ENCODE measurements at places on chromosomes 11 and 22.

DNA sequence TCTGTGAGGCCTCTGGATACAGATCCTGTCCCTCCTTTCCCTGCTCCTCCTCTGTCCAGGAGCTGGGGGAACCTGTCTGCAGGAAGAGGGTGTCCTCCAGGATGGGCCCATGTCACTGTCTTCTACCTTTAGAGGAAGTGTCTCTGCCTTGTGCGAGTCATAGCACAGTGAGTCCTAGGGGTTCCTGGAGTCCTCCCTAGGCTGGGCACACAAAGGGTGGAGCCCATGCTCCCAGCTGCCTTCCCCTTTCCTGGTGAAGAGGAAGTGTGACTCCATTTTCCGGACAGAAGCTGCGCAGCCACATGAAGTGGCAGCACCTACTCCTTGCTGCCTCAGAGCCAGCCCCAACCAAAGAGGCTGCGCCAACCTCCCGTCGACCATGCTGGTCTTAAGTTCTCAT is 112.2 kb downstream of the CTTN start:
- no peak for DNase-seq

DNA sequence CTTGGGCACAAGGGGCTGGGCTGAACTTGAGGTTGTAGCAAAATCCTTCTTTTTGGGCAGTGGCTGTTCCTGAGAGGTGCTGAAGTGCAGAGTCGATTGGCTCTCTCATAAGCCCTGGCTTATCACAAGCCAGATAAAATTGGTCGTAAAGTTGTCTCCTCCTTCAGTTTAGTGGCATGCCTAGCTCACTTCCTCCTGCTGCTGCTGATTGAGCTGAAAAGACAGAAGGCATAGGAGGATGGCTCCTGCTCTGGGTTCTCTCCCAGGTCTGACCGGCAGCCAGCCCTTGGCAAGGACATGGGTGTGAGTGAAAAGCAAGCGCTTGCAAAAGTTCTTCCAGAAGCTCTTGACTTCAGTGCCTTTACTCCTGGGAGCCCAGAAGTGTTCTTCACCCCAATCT is 83.9 kb downstream of the LDLRAD3 start:
- no peak for DNase-seq

DNA sequence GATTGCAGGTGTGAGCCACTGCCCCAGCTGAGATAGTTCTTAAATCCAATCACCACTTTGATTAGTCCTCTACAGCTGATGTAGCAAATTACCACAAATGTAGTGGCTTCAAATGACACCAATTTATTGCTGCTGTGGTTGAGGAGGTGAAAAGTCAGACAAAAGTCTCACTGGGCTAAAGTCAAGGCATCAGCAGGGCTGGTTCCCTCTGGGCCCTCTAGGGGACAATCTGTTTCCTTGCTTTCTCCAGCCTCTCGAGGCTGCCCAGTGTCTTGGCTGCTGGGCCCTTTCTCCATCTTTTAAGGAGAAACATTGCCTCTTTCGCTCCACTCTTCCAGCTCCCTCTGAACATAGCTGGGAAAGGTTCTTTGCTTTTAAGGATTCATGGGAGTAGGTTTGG is 50.5 kb upstream of the SHANK2 start:
- DNase-seq: peak; percentile 11

GRCh38 chr11:114259551-114259983 is 36.6 kb upstream of the NNMT start:
- no peak for DNase-seq

GRCh38 chr11:94521684-94522083 is 9.4 kb downstream of the C11orf97 start:
- no peak for DNase-seq

DNA sequence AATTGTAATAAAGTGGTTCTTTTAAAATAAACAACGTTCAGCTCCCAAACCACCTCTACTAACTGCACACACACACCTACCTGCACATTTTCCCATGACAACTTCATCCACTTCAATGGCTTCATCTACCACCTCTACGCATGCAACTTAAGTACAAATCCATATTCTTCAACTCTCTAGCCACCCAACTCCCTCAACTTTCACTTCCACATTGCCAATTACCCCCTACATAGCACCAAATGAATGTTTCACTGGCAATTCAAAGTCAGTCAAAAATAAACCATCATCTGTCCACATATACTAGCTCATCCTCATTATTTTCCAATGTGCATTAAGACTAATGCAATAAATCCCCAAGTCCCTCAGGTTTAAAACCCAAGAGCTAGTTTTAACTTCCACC is 50.7 kb upstream of the ARHGAP32 start:
- no peak for DNase-seq

- DNase-seq: no peak
These were observed 191.5 kb upstream of the BLID start for GRCh38 chr11:122307476-122308035.

DNA sequence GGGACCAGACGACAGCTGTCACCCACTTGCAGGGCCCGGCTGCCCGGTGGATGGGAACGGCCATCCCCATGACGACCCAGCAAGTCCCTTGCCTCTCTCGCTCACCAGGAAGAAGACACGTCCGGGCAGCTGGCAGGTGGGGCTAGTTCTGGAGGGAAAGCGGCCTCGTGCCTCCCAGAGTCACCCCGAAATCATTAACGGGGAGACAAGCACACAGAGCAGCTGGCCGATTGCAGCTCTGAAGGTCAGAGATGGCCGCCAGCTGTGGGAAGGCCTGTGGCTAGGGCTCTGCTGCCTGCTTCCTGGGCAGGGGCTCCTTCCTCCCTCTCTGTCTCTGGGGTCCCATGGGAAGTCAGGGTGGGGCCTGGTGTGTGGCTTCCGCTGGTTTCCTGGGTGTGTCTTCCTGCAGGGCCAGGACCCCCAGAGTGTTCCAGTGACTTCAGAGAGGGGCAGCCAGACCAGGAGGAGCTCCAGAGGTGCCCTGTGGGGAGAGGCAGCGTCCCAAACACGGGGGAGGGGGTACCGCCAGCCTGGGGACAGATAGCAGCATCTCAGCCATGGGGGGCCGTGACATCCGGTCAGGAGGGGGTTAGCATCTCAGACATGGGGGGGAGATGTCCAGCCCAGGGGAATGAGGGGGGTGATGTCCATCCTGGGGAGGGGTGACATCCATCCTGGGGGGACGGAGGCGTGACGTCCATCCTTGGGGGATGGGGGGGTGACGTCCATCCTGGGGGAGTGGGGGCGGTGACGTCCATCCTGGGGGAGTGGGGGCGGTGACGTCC is 114.9 kb downstream of the KCNQ1 start:
- peak; percentile 37 for DNase-seq
